HS-27A (cell line): ENCODE measurements at places on chromosomes 7 and 10.

DNA sequence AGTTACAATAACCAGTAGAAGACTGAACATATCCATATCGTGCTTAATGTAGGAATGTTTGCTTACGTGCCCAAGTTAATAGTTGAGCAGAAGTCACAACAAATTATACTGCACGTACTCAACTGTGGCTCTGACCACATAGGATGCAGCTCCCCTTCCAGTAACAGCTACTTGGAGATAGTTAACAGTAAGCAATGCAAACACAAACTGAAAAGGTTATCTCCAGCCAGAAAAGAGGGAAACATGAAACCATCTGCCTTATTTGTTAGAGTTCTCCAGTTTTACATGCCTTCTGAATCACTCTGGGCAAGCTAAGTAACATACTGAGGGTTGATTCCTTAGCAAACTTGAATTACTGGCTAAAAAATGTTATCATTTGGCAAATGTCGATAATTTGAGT is 9.8 kb downstream of the DHX32 start:
- DNase-seq = no peak

DNA sequence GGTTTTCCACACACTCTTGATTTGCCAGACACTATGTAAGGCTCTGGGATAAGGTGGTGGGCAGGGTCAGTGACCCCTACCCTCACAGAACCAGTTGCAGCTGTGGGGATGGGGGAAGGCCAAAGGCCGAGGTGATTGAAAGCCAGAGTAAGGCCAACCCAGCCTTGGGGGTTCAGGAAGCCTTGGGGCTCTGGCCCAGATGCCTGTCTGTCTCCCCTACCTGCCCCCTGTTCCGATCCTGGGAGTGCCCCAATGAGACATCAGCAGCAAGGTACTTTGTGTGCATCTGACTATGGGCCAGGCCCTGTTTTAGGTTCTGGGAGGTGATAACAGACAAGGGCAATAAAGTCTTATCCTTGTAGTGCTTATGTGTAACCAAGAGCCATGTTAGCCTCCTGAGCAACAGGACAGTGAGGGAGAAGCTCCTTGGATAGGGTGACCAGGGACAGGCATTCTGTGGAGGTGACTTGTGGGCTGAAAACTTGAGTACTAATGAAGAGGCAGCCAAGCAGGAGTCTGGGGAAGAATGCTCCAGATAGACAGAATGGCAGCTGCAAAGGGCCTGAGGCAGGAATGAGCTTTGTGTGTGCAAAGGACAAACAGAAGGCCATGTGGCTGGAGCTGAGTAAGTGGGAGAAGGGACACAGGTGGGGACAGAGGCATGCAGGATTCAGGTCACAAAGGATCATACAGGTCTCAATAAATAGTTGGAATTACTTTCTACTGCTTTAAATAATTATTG is 35.4 kb downstream of the TSPAN14 start:
- DNase-seq = no peak

- DNase-seq = no peak
Measured at GRCh38 chr7:47264021-47264651, 317.8 kb downstream of the TNS3 start.

DNA sequence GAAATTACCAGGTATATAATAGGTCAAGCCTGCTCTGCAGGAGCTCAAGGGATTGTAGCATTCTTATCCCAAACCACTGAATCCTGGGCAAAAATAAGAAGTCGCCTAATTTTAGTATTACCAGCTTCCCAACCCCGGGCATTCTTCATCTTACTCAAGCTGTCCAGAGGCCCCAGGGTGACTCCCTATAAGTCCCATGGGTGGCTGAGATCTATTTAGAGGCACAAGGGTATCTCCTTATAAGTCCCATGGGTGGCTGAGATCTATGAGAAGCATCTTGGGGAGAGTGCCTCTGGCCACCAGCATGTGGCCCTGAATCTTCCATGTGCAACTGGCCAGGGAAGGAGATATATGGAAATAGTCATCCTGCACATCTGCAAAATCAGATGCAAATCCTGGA is 38.9 kb downstream of the PRSS2 start:
- no peak for DNase-seq

DNA sequence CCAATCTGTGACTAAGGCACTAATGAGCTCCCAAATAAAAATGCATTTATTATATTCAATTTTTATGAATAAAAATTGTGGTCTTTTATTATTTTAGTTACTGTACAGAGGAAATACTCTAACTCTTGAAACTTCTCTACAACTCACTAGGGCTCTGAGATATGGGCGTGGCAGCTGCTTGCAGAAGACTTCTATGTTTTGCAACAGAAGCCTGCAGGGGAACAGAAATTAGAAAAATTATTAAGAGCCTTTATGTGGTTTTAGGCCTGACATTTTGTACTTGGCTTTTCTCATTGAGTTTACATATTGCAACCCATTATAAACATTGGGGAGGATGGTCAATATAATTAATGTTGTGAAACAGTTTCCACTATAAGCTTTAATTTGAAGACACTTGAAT is 581.4 kb downstream of the TNS3 start:
- DNase-seq = no peak

GRCh38 chr10:75652146-75652740 is 220.8 kb downstream of the LRMDA start:
- DNase-seq = no peak
